Activated CD4-positive, alpha-beta T cell treated with anti-CD3 and anti-CD28 coated beads, Interleukin-2, amount 10 ng/mL, durations not matched to agents 24 days and 14 days (primary cell): ENCODE measurements at places on chromosomes 11 and 22. TPM values are rescaled to one million over a fixed set of nuclear protein-coding genes. Genes with fewer than 3 reads are reported as not detected.

- DNase-seq: no peak
Measured at GRCh38 chr11:42319921-42320320, 860.5 kb upstream of the LRRC4C start.

DEFB108B gene
- total RNA-seq: not detected in 2 replicates

SCN4B gene
- 0.07 and 0.36 TPM in 2 replicates for total RNA-seq

DNA sequence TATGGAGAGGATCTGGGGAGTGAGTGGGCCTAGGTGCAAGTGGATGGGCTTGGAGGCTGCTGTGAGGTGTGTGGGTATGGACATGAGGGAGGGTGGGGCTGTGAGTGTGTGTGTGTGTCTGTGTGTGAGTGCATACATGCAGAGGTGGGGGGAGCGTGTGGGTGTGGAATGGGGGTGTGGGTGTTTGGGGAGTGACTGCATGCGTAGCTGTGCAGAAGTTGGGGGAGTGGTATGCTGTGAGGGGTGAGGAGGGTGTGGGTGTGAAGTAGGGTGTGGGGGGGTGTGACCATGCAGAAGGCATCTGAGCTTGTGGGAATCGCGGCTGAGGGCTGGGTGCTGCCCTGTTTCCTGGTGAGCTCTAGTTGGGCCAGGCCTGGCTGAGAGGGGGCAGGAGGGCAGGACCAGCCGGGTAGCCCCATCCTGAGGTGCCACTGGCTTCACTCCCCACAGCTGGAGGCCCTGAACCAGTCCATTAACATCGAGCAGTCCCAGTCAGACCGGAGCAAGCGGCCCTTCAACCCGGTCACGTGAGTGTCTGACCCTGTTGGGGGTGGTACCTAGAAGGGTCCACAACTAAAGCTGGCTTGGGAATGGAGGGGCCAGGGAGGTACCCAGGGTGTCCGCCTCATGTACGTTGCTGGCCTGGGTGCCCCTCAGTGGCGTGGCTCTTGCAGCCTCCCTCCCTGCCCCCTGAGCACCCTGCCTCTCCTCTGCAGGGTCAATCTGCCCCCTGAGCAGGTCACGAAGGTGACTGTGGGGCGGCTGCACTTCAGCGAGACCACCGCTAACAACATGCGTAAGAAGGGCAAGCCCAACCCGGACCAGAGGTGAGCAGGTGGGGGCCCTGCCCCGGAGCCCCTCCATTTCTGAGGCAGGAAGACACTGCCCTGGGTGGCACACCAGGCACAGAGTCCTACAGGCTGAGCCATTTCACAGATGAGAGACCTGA lies 16.5 kb downstream of the TMEM258 start:
- DNase-seq: peak; percentile 54

- peak; percentile 88 for DNase-seq
Measured at GRCh38 chr11:8328848-8329330, 65.2 kb upstream of the LMO1 start.
